Bronchial epithelial cell (primary cell): ENCODE measurements at places on chromosomes 3 and 15. TPM values are rescaled to one million over a fixed set of nuclear protein-coding genes. Genes with fewer than 3 reads are reported as not detected.

The PCOLCE2 gene
- total RNA-seq: 0.38 and 1.1 TPM in 2 replicates

The MRAS gene
- 2.9 and 3.2 TPM in 2 replicates for total RNA-seq

The CPNE4 gene
- under 0.01 TPM in 1 of 2 replicates, not detected in the other for total RNA-seq

The ATP13A5 gene
- 0.13 TPM in 1 of 2 replicates, not detected in the other for total RNA-seq

The C3orf18 gene
- total RNA-seq: 1.2 and 3.2 TPM in 2 replicates

The ARHGAP31 gene
- 0.26 TPM in 2 replicates for total RNA-seq

The SPESP1 gene
- 3.8 and 4.2 TPM in 2 replicates for total RNA-seq

The RBP2 gene
- not detected in 2 replicates for total RNA-seq

The PRICKLE2 gene
- 1.4 and 2.4 TPM in 2 replicates for total RNA-seq

The CHL1 gene
- total RNA-seq: 0.26 TPM in 2 replicates
